ENCODE measurements at places on chromosomes 4 and X. TPM values are rescaled to one million over a fixed set of nuclear protein-coding genes. Genes with fewer than 3 reads are reported as not detected.

GRCh38 chr4:91058345-91058744 lies 931.2 kb downstream of the CCSER1 start:
- H3K36me3 ChIP-seq = no peaks in the 10 kb centered on the region
- no peak overlapping the region for H3K4me3 ChIP-seq
- H3K4me1 ChIP-seq = no peaks in the 10 kb centered on the region

- H3K36me3 ChIP-seq = no peaks in the 10 kb centered on the region
- no peak overlapping the region for H3K27ac ChIP-seq
- peaks cover 11% of the 10 kb centered on the region for H3K27me3 ChIP-seq
- H3K4me3 ChIP-seq = no peak overlapping the region
- no peak for DNase-seq
- no peaks in the 10 kb centered on the region for H3K4me1 ChIP-seq
Measured at GRCh38 chrX:70437921-70438665, 6.5 kb upstream of the DLG3 start.

Gene MAGED4B
- total RNA-seq = 4.1 TPM

Gene SLC49A3
- 7.1 TPM for total RNA-seq

DNA sequence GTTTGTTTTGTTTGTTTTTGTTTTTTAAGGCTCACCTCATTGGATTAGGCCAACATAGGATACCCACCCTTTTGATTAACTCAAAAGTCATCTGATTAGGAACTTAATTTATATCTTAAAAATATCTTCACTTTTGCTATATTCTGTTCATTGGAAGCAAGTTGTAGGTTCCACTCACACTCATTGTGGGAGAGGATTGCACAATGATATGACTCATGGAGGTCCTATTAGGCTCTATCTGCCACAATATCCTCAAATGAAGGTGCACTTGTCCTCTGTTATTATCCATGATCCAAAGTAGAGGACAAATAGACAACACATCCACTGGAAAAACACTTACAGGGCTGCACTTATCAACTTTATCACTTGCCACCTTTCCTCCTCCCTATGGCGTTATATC lies 60.5 kb upstream of the ADAMTS3 start:
- no peaks in the 10 kb centered on the region for H3K27me3 ChIP-seq
- no peak for DNase-seq
- no peaks in the 10 kb centered on the region for H3K4me1 ChIP-seq
- H3K27ac ChIP-seq = no peak overlapping the region
- H3K4me3 ChIP-seq = no peak overlapping the region

Measured in colonic mucosa (tissue), 4 donors.